ENCODE measurements at places on chromosomes 4 and X.

- DNase-seq: no peak
These were observed 391.8 kb upstream of the EPHA5 start for GRCh38 chr4:66062044-66062443.

DNA sequence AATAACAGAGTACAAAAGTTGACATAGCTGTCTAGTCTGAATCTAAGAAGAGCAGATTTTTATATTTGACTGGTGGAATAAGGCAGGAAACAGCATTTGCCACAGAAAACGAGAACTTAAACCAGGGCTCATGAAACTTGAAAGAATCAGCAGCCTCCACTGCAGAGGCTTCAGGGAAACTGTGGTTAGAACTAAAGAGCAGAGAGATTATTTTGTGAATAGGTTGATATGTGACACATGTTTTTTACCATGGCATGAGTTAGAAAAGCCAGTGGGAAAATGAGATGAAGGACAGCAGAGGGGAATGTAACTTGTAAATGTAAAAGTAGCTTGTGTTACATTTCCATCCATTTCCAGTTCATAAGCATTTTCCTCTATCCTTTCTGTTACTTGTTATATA, 63.7 kb upstream of the CAMK2D start:
- no peak for DNase-seq

GRCh38 chrX:153885968-153886903, at the start of gene L1CAM:
L1CAM (minus strand) TSS chrX:153886173; CDS start chrX:153875836, 10,337 bp downstream.
- DNase-seq: no peak

- DNase-seq: no peak
These were observed 121.5 kb downstream of the REELD1 start for GRCh38 chr4:146335763-146336409.

DNA sequence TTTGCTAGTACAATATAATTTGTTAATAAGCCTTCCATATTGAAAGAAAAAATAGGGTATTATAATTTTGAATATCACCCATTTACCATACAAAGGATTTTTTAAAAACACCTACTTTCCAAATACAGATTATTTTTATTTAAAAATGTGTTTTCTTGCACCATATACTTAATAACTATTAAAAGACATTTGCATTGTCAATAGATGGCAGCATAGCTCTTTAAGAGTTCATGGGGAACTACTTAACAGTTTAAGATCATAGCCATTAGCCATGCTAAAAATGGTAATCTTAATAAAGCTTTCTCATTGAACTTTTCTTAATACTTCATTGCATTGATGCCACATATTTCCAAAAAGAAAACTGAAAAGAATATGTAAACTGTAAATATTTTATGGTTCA, 1995.9 kb downstream of the C4orf33 start:
- DNase-seq: no peak

GRCh38 chr4:188719794-188720193, 580.6 kb downstream of the TRIML1 start:
- no peak for DNase-seq

- no peak for DNase-seq
These were observed 6.9 kb upstream of the ETDC start for GRCh38 chrX:135302269-135302873.

GRCh38 chr4:163858515-163858914, 364.0 kb downstream of the TMA16 start:
- DNase-seq: no peak

- DNase-seq: no peak
These were observed 338.3 kb upstream of the GALNT7 start for GRCh38 chr4:172830295-172830764.

- no peak for DNase-seq
These were observed 113.4 kb downstream of the ZAR1 start for GRCh38 chr4:48603366-48604003.

GRCh38 chr4:71711044-71711984, 72.6 kb downstream of the GC start:
- DNase-seq: no peak

GRCh38 chr4:145878501-145879435, 59.9 kb downstream of the ZNF827 start:
- no peak for DNase-seq

DNA sequence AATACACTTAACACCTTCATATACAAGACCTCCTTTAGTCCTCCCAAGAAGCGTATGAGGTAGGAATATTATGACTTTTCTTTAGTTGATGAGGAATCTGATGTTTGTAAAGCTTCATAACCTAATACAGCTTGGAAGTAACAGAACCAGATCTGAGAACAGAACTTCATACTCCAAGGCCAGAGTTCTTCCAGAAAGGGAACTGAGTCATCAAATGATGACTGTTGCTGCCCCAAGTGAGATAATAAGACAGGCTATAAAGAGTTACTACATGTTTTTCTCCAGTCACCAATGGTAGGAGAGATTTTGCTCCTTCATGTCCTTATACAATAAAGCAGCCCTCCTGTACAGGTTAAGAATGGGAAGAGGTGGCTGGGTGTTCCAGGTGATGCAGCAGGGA, 74.3 kb upstream of the ANXA3 start:
- no peak for DNase-seq

DNA sequence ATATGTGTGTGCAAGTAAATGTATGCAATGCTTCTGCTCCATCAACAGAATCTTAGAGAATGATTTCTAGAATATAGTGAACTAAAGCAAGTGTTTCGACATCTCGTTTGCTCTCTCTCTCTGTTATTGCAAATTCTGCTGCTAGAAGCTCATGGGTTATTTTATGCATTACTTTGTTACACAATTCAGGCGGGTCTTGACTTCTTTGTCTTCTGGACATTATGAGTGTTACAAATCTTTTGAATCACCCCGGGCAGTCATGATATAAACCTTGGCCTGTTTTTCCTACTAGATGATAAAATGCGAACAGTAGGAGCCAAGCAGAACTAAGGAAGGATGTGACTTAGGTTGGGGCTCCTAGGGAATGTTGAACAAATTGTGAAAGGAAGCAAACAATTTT, 166.4 kb upstream of the SFRP2 start:
- no peak for DNase-seq

DNA sequence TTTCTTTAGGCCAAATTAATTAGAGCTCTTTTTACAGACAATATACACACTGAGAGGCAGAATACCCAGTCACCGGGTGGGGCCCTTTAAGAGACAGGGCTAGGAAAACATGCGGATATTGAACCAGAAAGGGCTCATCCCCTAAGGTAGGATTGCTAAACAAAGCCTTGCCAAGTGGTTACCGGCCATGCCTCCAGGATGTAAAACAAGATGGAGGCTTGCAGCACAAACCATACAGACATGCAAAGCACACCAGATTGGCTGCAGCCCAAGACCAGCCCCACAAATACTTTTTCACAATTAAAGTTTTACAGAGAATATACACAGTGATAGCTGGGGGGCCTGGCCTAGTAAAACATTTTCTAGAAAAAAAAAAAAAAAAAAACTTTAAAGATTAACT, 210.0 kb downstream of the KLHL4 start:
- DNase-seq: no peak

- DNase-seq: no peak
These were observed 95.7 kb downstream of the RTL9 start for GRCh38 chrX:110454336-110454735.

DNA sequence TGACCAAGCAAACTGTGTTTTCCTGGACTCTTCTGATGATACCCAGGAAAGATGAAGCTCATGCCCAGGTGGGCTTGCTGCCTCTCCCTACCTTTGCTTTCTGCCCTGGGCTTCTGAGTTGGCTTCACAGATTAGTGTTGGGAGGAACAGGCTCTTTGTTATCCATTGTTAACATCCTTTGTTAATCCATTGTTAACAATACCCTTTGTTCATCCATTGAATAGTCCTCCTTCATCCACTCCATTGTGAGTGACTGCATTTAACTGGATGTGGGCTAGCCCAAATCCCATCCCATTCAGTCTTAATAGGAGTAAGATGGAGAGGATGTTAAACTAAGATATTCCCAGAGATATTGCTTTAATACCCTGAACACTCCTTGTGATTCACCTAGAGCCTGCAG, 199.0 kb upstream of the LNX1 start:
- DNase-seq: no peak

GRCh38 chrX:25017667-25018247, 2.0 kb upstream of the ARX start:
- no peak for DNase-seq

DNA sequence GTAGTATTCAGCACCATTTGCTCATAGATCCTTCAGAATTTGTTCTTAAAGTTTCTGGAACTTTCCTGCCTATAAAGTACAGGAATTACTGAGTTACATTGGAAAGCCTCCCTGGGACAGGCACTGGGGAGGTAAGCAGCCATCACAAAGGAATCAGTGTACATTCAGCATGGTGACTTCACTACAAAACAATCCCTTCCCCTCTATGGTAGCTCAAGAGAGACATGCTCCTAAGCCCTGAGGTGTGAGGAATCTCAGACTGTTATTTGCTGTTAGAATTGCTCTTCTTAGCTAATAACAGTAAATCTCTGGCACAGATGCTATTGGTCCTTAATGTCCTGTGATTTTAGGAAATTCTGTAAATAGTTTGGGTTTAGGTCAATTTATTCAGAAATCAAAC, 1898.0 kb upstream of the PCDH7 start:
- no peak for DNase-seq

DNA sequence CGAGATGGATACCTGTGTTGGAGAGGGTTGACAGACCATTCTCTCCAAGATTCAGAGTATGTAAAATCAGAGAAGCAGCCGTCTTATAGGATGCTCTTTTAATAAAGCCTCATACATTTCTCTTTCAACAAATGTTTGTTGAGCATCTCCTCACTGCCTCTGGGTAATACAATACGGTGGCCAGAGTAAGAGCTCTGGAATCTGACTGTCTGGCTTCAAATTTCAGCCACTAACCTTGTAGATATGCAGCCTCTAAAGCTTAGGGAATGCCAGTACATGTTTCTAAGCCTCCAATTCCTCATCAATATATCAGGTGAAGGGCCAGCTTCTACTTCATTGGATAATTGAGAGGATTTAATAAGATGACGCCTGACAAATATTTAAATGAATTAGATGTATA, 61.3 kb downstream of the CLNK start:
- DNase-seq: no peak

GRCh38 chrX:5791721-5792120, 436.9 kb downstream of the NLGN4X start:
- no peak for DNase-seq

DNA sequence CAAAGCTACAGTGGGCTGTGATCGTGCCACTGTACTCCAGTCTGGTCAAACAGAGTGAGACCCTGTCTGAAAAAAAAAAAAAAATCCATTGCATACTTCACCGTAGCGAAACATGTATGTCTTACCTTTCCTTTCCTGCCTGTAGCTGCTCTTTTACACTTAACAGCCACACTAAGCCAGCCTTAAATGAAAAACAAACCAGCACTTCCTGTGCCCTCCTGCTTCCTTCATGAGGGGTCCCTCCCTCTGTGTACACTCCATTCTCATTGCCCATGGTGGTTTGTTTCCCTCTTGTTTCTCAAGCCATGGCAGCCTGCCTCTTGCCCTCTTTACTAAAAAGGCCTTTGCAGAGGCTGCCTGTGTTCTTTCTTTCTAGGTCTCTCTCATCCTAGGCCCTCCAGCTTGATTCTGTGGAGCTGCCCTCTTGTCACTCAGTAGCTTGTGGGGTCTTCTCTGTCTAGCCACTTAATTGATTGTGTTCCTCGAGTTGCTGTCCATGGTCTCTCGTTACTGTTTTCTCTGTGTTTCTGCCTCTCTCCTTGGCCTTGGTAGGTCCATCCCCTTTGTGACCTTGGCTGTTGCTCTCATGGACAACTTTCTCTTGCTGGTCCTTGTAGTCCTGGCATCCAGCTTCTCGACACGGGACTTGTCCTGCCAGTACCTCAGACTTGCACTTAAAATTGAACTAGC, 52.1 kb upstream of the MSANTD1 start:
- DNase-seq: no peak

DNA sequence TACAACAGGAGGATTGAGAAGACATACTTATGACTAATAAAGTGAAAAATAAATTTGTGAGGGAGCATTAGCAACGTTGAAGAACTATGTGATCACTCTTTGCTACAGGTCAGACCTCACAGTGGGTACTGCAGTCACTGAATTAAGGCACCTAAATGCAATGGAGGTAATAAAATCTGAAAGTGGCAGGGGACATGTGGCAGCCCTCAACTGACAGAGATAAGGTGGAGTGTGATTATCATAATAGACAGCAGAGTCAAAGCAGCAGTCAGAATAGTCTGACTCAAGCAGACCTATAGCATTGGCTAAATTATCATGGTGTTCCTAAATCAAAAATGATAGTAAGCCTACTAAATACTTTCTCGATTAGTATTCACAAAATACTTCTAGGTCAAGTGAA, 1220.5 kb downstream of the PCDH18 start:
- no peak for DNase-seq

- DNase-seq: no peak
These were observed 3.4 kb upstream of the SCD5 start for GRCh38 chr4:82801910-82802521.

DNA sequence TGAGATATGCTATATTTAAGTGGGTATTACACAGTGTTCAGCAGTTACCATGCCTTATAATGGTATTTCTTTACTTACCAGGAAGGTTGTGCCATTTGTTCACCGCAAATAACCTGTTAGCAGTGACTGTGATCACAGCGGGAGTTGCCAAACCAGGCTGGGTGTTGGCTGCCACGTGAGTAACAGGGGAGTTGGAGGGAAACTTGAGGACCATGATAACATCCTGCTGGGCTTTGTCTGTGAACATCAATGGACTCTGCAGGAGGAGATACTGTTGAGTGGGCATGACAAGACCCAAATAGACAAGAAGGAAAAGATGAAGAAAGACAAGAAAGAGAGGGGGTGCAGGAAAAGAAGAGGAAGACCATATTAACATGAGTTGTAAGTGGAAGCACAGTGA, 242.9 kb downstream of the DCLK2 start:
- DNase-seq: no peak

DNA sequence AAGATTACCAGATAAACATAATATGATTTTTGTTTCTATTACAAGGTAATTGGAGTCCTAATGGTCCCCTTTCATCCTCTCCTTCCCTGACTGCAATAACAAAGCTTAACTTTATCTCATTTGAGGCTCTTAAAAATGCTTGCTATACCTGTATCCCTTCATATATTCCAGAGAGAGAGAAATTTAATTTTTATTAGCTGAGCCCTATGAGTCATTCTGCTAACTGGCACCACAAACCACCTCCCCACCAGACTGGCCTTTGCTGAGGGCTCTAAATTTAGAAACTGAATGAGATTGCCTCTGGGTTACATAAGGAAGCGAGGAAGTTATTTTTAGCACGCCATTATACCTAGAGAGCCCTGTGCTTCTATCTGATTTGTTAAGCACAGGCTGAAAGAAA, 27.4 kb downstream of the CBLL2 start:
- DNase-seq: no peak

DNA sequence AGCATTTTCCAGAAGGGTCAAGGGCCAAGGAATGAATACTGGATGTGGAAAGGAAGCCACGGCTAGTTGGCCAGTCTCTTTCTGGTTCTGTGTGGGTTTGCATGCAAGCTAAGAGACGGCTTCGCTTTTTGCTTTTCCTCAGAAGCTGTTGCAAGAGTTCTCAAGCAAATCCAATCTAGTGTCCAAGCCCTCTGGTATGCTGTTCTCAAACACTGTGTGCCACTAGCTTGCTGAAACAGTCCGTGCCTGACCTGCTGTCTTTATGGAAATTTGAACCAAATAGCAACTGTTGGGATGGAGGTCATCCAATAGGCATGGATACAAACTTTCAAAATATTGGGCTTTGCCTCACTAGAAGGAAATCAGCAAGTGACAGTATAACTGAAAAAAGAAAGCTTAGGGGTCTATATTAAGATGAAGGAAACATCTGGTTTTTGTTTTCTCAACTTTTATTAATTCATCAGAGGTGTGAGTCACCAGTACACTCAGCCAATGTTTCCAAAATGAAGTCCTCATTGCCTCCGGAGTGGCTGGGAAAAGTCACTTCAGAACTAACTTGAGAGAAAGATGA, 70.5 kb downstream of the SLC9A6 start:
- no peak for DNase-seq

- DNase-seq: no peak
These were observed 72.9 kb downstream of the WDR19 start for GRCh38 chr4:39255266-39255665.
